CD4-positive, alpha-beta T cell treated with Interferon gamma for 1 hour (primary cell): ENCODE measurements at places on chromosomes 3 and 15.

DNA sequence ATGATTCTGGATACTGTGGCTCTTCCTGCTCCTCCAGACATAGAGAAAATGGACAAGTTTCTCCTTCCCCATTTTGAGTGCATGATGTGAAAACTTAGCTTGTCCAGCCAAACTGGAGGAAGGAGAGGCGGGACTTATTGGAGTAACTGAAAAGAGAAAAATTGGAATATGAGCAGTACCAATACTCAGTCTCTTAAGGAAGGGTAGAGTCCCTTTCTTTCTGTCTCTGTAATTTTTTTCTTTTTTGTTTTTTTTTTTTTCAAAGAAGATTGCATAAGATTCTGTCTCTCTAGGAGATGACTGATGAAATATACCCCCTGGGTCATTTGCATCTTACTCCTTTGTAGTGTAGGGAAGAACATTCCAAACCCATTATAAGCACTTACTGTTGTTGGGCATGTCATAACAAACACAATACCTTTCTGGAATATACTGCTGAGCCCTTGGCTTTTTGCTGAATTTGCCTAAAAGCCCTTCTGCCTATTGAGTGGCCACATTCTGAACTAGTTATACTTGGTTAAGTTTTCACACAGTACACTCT lies 498.1 kb upstream of the TPRG1 start:
- DNase-seq = no peak

DNA sequence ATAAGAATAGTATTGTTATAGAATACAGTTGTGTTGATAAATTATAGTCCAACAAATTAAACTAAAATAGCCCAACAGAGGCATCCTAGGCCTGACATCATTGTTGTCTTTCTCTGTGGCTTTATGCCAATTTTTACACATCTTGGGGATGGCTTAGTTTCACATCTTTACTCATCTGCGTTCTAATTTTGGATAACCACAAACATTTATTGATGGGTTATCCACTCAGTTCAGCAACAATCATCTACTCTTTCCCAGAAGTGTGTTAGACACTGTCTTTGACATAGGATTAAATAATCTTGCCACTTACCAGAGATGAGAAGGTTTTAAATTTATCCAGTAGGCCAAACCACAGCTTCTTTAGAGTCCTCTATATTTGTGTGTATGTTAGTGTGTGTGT lies 120.8 kb upstream of the PHLDB2 start:
- DNase-seq = no peak

- DNase-seq = peak; percentile 33
Observed at GRCh38 chr15:70284438-70285214, 186.9 kb upstream of the TLE3 start.

DNA sequence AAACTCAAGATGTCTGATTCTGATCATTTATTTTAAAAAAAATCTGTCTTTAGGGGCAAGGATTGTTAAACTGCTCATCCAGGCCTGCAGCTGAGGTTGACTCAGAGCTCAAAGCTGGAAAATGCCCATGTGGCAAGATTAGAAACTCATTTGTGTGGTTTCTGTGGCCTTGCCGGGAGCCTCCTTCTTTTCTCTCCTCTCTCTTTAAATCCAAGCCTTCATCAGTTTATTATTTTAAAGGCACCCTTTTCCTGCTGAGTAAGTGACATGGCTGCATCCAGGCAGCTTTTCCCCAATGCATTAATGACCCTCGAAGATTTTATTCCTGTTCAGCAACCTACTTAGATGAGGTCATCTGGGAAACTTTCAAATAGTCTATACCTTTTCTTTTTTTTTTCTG lies 221.3 kb upstream of the CDIN1 start:
- no peak for DNase-seq

DNA sequence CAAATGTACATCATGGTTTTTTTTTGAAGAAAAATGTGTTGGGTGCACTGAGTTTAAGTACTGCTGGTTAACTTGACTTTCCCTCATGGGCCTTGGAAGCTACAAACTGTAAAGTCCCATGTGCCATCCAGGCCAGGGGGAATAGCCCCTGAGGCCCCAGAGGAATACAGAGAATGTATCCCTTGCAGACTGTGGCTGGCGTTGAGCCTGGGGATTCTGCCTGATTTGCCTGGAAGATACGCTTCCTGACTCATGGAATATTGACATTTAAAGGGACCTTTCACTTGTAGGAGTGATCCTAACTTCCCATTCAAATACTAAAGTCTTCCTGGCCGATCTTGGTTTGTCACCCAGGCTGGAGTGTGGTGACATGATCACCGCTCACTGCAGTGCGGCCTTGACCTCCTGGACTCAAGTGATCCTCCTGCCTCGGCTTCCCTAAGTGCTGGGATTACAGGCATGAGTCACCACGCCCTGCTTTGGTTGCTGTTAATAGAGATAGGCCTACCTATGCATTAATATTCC lies 42.0 kb downstream of the ADAMTSL3 start:
- DNase-seq = no peak

DNA sequence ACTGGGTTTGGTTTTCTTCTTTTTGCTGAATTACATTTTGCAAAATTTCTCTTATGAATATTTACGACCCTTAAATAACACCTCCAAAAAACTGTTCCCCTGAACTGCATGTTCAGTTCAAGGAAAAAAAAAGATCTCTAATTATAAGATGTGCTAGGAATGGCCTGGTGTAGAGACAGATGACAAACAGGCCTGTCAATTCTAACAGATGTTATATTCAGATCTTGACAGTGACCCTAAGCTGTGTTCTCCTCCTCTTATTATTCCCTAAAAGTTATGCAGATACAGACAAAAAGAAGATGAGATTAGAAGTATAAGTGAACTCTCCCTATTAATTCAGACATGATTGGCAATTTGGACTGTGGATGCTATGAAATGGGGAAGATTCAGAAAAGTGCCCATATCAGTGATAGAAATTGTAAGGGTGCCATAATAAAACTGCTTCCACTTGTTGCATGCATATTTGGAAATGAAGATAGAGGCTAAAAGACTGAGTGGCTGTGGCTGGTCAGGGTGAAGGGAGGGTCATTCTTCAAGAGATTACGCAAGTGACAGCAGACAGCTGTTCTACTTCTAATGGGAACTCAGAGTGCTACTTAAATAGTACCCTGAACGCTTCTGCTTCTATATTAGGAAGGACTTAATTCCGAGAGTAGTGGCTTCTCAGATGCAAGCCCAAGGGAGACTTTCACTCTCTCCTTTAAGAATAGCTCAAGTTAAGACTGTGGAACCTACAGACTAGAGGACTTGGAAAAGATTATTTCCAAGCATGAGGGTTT lies 75.5 kb downstream of the ADAMTS9 start:
- DNase-seq = no peak
